ENCODE measurements at places on chromosomes 3 and 15.

DNA sequence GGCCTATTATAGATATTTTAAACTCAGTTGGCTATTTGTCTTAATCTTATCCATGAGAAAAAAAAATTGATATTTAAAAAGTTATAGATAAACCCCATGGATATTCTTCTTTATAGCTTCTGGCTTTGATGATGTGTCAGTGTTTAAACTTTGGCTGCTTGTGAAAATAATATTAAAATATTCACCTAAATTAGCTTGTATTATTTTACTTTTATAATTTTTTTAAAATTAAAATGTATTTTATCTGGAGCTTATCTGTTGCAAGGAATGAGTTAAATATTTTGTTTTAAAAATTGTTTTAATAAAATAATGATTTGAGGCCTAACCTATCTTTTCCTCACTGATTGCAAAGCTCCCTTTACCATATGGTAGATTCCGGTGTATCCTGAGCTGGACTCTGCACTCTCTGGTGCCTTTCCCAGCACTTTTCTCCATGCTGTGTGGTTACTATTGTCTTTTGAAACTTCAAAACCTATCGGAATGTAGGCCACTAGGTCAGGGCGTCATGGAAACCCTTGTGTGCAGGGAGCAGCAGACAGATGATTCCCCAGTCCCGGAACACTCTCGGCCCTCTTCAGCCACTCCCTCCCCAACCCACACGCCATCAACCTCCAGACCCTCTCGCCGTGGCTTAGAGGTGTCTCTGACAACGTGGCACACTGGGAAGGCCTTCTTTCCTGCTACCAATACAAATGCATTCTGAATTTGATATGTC is 252.3 kb upstream of the ATP10A start:
- DNase-seq: no peak

DNA sequence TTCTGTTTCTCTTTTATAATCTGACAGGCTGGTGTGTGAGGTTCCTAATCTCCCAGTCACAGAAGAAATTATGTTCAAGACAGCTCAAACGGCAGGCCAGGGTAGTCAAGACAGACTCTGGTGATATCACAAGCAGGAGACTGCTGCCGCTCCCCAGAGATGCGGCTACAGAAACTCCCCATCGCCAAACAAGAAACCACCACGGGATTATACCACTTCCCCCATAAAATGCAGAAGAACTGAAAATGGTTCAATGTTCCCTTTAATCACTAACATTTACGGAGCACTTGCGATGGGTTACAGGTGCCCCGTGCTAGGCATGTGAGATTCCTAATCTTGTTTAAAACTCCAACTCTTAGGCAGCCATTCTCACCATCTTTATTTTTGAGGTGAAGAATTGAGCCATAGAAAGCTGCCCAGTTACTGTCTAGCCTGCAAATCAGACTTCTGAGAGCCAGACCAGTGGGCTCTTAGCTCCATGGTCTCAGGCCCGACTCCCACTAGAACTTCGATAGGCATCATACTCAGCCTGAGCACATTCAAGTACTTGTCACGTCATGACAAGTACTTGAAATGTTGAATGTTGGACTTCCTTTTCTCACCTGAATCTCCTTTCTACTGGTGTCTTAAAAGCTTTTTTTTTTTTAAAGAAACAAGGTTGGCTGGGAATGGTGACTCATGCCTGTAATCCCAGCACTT is 58.4 kb downstream of the TBC1D2B start:
- DNase-seq: no peak

DNA sequence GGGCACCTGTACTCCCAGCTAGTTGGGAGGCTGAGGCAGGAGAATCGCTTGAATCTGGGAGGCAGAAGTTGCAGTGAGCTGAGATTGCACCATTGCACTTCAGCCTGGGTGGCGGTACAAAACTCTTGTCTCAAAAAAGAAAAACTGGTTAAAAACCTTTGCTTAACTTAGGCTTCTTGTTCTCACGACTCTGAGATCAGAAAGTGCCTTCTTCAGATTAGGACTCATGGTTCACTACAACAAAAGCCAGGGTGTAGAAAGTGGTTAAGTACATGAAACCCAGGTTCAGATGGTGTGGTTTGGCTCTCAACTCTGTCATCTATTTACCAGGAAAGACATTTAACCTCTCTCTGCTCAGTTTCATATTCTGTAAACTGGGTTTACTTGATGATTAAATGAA is 168.4 kb downstream of the TUSC7 start:
- no peak for DNase-seq

DNA sequence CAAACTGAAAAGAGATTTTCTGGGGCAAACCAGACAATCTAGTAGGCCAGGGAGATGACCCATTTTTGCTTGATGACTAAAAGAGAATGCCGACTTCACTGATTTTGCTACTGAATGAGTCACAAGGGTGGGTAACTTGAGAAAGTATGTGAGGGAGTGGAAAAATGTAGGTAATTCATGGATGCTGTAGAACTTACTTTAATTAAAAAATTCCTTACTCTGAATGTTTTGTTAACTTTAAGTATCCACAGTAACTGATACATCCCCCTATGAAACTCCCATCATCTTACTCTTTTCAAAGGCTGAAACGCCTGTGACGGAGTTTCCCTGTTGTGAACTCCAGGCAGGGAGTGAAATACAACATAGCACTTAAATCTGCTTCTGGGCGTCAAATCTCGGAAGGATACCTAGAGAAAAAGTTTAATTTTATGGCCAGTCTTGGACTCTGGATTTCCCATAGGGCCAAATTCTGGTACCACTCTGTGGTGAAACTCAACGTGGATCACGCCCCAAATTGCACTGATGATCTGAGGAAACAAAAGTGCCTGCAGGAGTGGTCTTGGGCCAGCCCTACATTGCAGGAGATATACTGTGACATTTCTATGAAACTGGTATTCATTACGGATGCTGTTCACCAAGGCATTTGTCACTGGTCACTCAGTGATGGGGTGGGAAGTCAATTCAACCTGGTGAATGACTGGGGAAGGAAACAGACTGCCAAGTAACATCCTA is 24.0 kb downstream of the GOLIM4 start:
- no peak for DNase-seq

GRCh38 chr3:76566211-76566534 is 473.7 kb upstream of the ROBO2 start:
- no peak for DNase-seq

- no peak for DNase-seq
These were observed 494.2 kb upstream of the AGTR1 start for GRCh38 chr3:148203297-148204010.

- no peak for DNase-seq
These were observed 155.6 kb downstream of the NECTIN3 start for GRCh38 chr3:111227216-111227615.

GRCh38 chr3:113498221-113499005 is 16.5 kb downstream of the SPICE1 start:
- no peak for DNase-seq

- DNase-seq: no peak
These were observed 12.7 kb downstream of the GATA2 start for GRCh38 chr3:128480278-128480677.

DNA sequence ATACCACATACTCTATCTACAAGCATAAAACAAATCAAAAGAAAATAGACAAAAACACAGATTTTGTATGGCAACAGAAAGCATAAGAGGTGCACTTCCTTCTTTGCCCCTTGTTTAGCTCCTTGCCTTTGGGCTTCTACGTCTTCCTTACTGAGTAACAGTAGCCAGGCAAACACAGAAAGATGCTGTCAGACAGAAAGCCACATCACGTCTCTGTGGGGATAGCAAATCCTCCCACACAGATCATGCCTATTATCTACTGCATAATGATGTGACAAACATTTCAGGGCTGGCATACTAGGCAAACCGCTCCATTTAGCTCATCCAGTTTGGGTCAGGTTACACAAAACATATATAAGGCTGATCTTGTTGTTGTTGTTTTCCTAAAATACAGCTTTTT is 92.7 kb downstream of the BOC start:
- no peak for DNase-seq

GRCh38 chr3:59879031-59879581 is 829.3 kb upstream of the CFAP20DC start:
- DNase-seq: no peak

GRCh38 chr15:87672309-87673288 is 583.9 kb downstream of the NTRK3 start:
- no peak for DNase-seq

GRCh38 chr3:157088601-157089454 is 71.1 kb downstream of the CCNL1 start:
- peak; percentile 87 for DNase-seq

GRCh38 chr3:182568261-182568660 is 225.0 kb upstream of the ATP11B start:
- DNase-seq: no peak

DNA sequence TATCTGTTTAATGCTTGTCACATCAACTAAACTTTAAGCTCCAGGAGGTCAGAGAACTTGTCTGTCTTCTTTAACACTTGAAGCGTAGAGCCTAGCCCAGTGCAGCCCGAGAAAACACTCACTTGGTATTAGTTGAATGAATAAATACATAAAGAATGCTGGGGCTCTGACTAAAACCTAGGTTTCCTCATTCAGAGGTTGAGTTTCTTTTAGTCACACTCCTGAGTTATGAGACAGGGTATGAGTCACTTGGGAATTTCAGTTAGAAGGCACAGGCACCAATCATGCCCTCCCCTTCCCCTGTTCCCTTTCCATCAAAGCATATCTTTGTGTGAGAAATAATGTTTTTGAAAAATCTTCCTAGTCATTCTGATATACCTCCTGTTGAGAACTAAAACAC is 589.8 kb upstream of the DPPA4 start:
- no peak for DNase-seq

GRCh38 chr3:58335652-58335947 is 2.9 kb downstream of the PXK start:
- no peak for DNase-seq

DNA sequence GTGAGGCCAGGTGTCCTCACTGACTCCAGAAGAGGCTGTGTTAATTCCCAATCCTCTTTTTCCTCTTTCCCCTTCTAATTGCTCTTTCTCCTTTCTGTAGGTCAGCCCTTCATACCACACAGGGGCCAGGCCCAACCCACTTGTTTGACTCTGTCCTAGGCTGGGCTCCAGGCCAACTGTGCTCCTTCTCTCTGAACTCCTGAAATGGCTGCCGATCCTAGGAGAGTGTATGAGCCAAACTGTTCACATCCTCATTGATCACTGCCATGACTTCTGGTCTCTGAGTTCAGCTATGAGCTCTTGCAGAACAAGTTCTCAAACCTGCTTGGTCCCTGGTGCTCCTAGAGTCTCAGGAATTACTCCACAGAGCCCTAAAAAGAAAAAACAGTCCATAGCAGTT is 145.1 kb downstream of the VGLL4 start:
- no peak for DNase-seq

- DNase-seq: no peak
These were observed 46.3 kb downstream of the GABRG3 start for GRCh38 chr15:27017168-27017809.

DNA sequence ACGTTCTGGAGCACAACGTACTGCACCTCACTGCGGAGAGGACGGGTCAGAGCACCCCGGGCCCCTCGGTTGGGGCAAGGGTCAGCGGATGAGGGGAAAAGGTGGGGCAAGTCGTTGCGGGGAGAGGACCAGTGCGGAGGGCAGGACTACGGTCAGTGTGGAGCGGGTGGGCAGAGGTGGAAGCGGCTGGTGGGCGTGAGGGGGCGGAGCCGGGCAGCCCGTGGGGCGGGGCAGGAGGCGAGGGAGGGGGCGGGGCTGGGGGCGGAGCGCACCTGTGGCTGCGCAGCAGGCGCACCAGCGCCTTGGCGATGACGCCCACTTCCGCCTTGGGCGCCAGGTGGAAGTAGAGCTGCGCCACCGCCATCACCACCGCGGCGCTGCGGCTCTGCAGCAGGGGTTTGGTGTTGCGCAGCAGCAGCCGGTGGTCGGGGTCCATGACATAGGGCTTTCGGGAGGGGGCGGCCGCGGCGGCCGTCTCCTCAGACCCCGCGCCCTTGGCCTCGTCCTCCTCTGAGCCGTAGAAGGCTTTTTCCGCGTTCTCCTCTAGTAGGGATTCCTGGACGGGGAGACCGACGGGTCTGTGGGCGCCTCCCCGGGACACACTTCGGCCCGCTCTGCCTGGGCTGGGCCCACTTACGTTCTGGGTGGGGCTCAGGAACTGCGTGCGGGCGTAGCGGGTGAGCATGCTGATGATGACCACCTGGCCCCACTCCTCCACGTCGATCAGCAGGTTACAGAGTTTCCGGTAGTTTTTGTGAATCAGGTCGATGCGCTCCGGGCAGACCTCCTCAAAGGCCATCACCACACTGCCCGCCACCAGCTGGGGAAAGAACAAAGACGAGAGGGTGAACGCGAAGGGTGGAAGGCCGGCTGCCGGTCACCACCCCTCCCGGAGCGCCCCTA is 29.2 kb downstream of the AP3B2 start:
- peak; percentile 76 for DNase-seq

GRCh38 chr3:10154335-10155122 is 10.2 kb upstream of the IRAK2 start:
- DNase-seq: no peak

GRCh38 chr3:5563537-5564277 is 376.2 kb downstream of the EDEM1 start:
- DNase-seq: no peak

GRCh38 chr15:83582381-83582780 is 71.5 kb upstream of the ADAMTSL3 start:
- DNase-seq: no peak
